Stimulated activated CD8-positive, alpha-beta memory T cell treated with anti-CD3 and anti-CD28 coated beads, Interleukin-7, amount 100 ng/mL, for 48 hours (primary cell): ENCODE measurements at places on chromosomes 12 and 14.

DNA sequence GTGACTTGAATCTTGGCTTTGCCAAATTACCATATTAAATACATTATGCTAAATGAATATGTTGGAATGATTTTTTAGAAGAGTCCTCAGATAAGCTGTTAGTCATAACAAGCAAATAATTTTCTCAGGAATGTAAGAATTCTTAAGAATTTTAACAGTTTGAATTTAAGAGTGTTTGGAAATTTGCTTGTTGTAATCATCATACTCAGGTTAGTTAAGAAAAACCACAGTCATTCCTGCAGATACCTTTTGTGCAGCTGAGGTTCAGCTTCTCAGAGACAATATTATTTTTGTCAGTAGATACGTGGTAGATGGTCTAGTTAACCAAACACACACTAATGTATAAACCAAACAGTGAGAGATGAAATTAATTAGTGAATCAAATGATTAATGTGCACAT, 8.9 kb downstream of the WNK1 start:
- DNase-seq: no peak

DNA sequence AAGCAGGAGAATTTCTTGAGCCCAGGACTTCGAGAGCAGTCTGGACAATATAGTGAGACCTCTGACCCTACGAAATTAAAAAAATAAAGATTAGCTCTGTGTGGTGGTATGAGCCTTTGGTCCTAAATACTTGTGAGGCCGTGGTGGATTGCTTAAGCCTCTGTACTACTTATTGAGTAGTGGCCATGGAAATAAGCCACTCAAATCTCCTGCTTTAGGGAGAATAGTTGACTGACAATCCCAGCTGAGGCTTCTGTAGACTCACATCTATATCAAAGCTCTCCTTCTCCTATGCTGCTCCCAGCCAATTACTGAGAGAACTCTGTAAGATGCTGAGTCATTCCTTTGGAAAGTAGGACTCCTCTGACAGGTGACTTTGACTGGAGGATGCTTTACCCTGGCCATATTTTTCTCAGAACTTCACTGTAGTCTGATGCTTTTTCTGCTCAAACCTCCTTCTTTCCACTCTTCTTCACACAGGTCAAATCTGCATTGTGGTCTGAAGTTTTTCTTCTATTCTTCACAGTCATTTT, 420.2 kb downstream of the SLC6A15 start:
- DNase-seq: no peak

GRCh38 chr14:69226736-69227135, 33.2 kb upstream of the GALNT16 start:
- no peak for DNase-seq

DNA sequence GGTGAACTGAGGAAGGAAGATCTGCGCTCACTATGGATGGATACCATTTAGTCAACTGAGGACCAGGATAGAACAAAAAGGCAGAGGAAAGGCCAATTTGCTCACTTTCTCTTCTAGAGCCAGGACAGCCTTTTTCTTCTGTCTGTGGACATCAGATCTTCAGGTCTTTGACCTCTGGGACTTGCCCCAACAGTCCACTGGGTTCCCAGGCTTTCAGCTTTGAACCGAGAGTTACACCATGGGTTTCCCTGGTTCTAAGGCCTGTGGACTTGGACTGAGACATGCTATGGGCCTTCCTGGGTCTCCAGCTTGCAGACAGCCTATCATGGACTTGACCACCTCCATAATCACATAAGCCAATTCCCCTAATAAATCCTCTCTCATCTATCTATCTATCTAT, 232.0 kb downstream of the IPO8 start:
- no peak for DNase-seq

- no peak for DNase-seq
Measured at GRCh38 chr12:97899956-97900355, 437.4 kb downstream of the RMST start.

DNA sequence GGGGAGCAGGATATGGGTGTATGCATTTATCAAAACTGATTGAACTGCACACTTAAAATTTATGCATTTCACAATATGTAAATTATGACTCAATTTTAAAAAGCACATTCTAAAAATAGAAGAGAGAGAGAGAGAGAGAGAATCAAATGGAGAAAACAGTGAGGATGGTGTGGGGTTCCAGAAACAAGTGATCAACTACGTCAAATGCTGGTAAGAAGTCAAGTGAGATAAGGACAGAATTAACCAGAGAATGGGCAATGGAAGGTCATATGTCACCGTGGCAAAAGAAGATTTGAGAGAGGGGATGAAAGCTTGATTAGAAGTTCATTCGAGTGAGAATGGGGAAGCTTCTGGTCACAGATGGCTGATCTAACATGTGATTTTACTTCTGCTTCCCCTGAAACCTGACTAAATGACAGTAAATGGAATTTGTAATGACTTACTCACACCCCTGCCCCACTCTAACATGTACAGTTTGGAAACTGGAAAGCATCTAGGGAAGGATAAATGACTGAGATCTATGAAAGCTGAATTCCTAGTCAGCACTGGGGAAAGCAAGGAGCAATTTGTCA, 276.5 kb upstream of the AMIGO2 start:
- DNase-seq: no peak

DNA sequence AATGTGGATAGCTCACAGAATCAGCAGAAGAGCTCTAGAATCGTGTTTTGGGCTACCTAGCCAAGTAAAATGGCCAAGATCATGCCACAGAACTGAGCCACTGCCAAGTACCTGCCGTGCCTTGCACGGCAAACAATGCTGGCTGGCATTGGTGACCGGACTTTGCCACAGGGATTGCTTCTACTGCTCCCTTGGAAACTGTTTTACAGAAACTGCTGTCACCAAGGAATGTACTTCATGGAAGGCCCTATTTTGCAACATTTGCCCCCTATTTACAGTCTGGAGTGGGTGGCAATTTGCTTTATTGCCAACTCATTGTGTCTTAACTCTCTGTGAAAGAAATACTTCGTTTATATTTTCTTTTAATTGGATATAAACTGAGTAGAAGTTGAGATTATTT, 49.0 kb downstream of the BORCS5 start:
- no peak for DNase-seq
